ENCODE measurements at places on chromosomes 16 and 17.

- DNase-seq, result no peak
Measured at GRCh38 chr17:46983782-46984181, 4.7 kb upstream of the RPRML start.

DNA sequence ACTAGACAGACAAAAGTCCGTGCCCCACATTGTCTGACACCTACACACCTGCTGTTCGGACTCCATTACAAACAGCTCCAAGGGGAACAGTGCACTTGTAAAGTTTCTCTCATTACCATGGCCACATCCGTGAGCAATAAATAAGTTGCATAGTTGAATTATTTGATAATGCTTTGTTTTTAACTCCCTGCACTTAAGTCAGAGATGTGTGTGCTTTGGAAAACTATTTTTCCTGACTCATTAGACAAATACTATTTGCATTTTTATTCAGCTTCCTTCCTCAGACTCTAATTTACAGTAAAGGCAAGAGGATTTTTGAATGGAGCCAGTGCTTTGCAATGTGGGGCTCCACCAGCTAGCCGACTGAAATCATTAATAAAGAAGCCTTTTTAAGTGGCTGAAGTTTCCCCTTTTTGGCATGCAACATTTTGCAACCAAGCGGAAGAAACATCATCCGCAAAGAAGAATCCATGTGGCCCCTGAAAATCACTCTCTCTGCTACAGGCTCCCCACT, 6.5 kb upstream of the CCL2 start:
- DNase-seq, result no peak

- DNase-seq, result no peak
Measured at GRCh38 chr16:88389621-88390160, 6.9 kb downstream of the ZNF469 start.

DNA sequence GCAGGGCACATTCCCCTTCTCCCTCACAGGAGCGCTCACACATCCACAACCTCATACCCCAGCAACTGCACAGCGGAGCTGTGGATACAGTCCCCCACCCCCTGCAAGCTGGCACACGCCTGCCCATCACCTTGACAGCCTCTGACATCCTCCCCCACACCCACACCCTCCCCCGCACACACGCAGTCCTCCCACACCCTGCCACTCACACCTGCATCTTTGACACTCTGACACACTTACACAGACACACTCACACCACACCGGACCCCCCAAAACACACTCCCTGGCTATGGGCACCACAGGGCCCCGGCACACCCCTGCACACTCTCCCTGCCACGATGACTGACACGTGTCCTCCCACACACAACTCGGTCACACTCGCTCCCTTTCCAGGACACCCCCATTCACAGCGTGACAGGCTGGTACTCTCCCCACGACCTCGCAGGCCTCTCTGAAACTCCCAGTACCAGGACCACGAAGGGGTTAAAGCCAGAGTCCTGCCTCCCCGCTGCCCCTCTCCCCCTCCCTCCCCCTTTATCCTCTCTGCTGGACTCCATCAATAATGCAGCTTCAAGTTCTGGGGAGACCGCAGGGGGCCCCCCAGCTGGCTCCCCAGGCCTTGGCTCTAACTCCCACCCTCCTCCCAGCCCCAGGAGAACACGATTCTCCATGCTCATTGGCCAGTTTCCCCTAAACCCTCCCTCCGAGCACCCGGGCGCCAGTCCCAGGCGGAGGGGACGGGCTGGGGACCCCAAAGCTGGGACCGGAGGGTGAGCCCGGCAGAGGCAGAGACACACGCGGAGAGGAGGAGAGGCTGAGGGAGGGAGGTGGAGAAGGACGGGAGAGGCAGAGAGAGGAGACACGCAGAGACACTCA, at the start of gene PPP1R1B:
Gene PPP1R1B (plus strand): TSS at position 782 of the 876 bp plus-strand sequence. CDS start 441 bp downstream, outside the sequence.
- DNase-seq, result no peak

DNA sequence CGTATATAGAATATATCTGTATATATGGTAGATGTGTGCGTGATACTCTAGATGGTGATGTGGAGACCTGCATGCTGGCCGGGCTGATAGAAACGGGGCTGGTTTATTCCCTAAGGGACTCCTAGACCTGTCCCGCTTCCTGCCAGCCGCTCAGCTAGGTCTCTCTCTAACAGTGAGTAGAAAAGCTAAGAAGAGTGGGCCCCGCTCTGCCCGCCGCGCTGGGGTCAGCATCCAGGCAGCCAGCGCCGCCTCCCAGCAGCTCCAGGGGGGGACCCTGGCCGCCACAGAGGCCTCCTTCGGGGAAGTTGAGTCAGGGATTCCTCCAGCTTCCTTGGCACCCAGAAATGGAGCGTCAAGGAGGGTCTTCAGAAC, 9.4 kb downstream of the CYGB start:
- no peak for DNase-seq

GRCh38 chr16:86534779-86535615, 20.0 kb downstream of the MTHFSD start:
- no peak for DNase-seq

DNA sequence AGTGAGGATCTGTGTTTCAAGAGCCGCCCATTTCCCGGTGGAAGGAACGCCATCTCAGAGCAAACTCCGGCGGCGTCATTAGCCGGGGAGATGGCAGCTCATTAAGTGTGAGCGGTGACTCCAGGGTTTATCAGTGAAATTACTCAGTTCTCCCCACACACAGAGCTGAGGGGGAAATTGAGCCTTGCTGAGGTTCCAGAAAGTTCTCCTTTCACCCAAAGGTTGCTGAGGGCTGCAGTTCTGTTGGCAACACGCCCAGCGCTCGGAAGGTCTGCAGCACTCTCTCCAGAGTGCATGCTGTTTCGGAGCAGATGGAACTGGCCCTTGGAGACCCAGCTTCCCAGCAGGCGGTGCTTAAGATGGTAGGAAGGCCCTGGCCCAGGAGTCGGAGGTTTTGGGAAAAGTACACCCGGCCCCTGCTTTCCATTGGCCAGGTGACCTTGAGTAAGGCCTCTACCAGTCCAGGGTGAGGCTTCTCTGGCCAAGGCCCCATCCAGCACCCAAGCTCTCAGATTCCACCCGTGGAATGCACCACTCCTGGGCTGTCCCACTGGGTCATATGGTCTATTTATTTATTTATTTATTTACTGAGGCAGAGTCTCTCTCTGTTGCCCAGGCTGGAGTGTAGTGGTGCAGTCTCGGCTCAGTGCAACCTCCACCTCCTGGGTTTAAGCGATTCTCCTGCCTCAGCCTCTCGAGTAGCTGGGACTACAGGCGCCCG, 167.7 kb upstream of the CIBAR2 start:
- DNase-seq, result no peak

DNA sequence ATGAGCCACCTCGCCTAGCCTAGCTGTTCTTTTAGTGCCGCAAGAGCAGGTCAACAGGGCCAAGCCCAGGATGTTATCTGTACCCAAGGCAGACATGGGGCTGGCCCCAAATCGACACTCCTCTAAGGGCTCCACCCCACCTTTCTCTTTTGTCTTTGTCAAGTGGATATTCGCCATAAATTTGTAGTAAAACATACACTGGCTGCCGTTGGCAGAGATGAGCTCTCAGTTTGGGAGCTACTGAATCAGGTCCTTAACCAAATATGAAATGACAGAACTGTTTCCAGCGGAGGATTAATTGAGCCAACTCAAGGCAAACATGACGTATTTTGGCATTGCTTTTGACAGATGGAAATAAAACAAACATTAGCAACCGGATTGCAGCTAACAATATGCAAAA, 556.9 kb upstream of the CDH5 start:
- no peak for DNase-seq
